ENCODE measurements at places on chromosomes 7 and 10.

DNA sequence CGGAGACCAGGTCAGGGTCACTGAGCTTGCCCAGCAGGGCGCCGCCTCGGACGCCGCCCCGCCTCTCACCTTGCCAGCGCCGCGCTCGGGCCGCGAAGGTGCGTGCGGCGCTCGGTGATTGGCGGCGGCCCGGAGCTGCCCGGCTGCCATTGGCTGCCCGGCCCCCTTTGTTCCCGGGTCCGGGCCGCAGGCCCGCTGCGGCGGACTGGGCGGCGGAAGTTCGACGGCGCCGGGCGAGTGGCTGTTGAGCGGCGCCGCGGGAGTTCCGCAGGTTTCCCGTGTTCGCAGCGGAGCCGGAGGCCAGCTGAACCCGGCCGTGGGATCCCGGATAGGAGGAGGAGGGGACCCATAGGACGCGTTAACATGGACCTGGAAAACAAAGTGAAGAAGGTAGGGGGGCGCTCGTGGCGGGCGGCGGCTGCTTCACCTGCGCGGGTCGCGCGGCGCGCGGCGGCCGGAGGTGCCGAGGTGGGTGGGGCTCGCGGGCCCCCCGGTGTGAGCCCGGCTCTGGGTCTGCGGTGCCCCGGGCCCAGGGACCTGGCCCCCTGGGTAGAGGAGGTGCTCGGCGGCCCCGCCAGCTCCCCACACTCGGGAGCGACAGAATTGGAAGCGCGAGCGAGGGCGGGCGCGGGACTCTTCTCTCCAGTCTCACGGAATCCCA, at the start of gene TES:
TSS of gene TES (plus strand) at position 195 of the 661 bp plus-strand sequence. CDS start at position 364, 169 bp downstream.
- DNase-seq, result peak; percentile 47

GRCh38 chr7:149126662-149127266, 640 bp upstream of the ZNF425 start:
- DNase-seq, result peak; percentile 29

GRCh38 chr7:4797858-4798705, 22.7 kb downstream of the AP5Z1 start:
- DNase-seq, result peak; percentile 45

- no peak for DNase-seq
Observed at GRCh38 chr10:1538121-1538520, 199.2 kb downstream of the ADARB2 start.

DNA sequence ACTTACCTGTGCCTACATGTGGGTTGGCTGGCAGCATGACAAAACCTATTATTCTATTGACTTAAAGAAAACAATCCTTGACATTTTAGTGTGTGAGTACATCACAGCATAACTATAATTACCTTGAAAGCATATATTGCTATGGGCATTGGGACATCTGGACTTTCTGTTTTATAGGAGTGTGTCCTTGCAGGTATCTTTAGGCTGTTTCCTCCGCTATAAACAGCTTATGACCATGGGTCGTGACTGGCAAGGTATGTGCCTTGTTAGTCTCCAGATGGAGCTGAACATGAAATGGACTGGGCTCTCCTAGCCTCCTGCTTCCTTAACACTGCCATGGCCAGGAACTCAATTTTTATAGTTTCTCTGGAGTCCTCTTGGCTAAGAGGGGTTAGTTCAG, 317.4 kb upstream of the COBL start:
- no peak for DNase-seq

DNA sequence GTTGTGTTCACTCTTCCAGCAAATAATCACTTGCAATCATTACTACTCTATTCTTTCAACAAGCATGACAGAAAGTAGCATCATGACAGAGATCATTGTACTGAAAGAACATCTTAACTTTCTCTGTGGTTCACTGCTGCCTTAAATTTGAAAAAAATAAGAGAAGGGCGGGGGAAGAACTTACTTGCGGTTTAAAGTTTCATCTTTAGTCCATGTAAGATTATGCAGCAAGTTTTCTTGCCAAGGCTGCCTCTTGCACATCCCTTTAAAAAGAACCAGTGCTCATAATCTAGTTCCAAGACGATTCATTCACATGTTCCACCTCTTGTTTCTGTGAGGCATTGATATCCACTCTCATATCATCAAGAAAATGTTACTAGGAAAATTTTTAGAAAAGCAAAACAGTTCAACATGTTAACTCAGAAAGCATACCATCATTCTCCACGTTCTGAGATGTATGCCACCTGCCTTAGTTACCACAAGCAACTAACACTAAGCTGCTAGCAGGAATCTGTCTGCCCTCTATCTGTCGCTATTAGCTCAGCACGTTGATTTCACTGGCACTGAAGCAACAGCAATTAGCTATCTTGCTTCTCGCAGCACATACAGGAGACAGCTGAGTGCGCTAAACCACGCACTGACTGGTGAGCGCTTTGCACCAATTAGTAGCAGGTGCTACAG, at the start of gene PCDH15:
TSS of gene PCDH15 (minus strand) at position 491 of the 681 bp plus-strand sequence. CDS start 136,969 bp downstream, outside the sequence.
- DNase-seq, result no peak

- DNase-seq, result no peak
Observed at GRCh38 chr10:125159932-125160855, at the start of gene CTBP2. Gene CTBP2 (minus strand): TSS chr10:125160563.

DNA sequence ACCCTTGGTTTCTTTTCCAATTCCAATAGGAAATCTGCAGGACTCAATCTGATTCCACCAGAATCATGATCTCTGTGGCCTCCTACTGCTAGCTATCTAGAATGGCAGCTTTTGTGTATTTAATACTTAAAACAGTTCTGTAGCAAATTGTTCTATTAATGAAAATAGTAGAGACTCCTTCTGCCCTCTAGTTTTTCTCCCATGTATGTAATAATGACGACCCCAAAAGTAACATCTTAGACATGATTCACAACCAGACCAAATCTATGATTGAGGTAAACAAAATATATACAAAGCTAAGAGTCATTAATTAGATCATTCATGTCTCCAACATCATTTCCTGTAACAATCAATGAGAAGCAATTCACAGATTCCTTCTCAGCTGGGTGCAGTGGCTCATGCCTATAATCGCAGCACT, 259.1 kb upstream of the MKLN1 start:
- DNase-seq, result no peak

GRCh38 chr7:620056-620455, 100.4 kb upstream of the PDGFA start:
- DNase-seq, result no peak

Data from activated T-cell treated with anti-CD3 and anti-CD28 coated beads for 1 hour (primary cell).